ENCODE measurements at places on chromosomes 2 and 18. TPM values are rescaled to one million over a fixed set of nuclear protein-coding genes. Genes with fewer than 3 reads are reported as not detected.

NCL gene
- 69.9 TPM for polyA plus RNA-seq

DCAF17 gene
- polyA plus RNA-seq, result 3.7 TPM

MROH2A gene
- not detected for polyA plus RNA-seq

EPB41L3 gene
- 18.3 TPM for polyA plus RNA-seq

UGT1A8 gene
- polyA plus RNA-seq, result not detected

FNDC4 gene
- 8.5 TPM for polyA plus RNA-seq

LONRF2 gene
- polyA plus RNA-seq, result 2.0 TPM

MAP4K3 gene
- 13.3 TPM for polyA plus RNA-seq

ZNF804A gene
- polyA plus RNA-seq, result not detected

CRYGD gene
- polyA plus RNA-seq, result not detected

KLHL41 gene
- 2.7 TPM for polyA plus RNA-seq

LAMA3 gene
- polyA plus RNA-seq, result 2.1 TPM

DCDC2C gene
- polyA plus RNA-seq, result not detected

RNPEPL1 gene
- 80.3 TPM for polyA plus RNA-seq

ITPRID2 gene
- polyA plus RNA-seq, result 99.0 TPM

DSG4 gene
- not detected for polyA plus RNA-seq

Data from pancreas (tissue), 10 donors.